ENCODE measurements at places on chromosomes 11 and 22. TPM values are rescaled to one million over a fixed set of nuclear protein-coding genes. Genes with fewer than 3 reads are reported as not detected.

- H3K4me3 ChIP-seq = no peak overlapping the region
- H3K27ac ChIP-seq = peak overlapping the region; percentile 41
- H3K27me3 ChIP-seq = no peaks in the 10 kb centered on the region
- H3K4me1 ChIP-seq = no peaks in the 10 kb centered on the region
- H3K36me3 ChIP-seq = peaks cover 14% of the 10 kb centered on the region
Observed at GRCh38 chr11:74084796-74085541, 76.1 kb upstream of the UCP3 start.

Gene STK33
- 49.8 TPM for total RNA-seq

DNA sequence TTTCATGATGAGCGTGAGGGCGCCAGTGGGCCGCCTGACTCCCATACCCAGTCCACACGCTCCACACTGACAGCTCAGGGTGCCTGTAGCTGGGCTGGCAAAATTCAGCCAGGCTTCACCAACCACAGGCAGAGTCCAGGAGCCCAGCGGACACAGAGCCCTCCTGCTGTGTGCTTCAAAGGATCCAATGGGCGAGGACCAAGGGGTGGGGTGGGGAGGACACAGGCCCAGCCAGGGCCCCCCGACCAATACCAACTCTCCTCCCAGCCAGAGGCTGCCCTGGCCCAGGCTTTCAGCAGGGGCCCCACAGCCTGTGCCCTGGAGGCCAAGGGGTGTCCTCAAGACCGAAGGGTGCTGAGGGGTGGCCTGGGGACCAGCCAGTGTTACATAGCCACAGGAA, 336.1 kb downstream of the CTTN start:
- H3K36me3 ChIP-seq = no peaks in the 10 kb centered on the region
- no peaks in the 10 kb centered on the region for H3K4me1 ChIP-seq
- no peak overlapping the region for H3K4me3 ChIP-seq
- no peak for DNase-seq
- H3K27me3 ChIP-seq = no peaks in the 10 kb centered on the region

DNA sequence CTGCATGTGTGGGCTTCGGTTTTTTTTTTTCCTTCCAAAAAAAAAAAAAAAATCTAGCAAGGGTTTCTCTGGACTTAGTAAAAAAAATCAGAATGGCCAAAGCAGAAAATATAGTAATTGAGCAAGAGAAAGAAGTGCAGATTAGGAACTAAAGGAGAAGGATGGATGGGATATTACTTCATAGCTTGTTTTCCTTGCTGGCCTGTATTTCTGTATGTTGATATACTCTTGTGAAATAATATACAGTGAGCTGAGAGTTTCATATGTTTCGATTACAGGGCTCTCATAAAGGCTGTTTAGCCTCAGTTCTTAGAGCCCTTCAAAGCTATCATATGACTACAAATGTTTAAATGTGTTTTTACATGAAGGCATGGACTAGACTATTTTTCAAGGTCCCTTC, 34.3 kb upstream of the NFRKB start:
- no peak for DNase-seq
- no peaks in the 10 kb centered on the region for H3K4me1 ChIP-seq
- no peaks in the 10 kb centered on the region for H3K27me3 ChIP-seq
- peaks cover 3% of the 10 kb centered on the region for H3K36me3 ChIP-seq
- H3K4me3 ChIP-seq = no peak overlapping the region

GRCh38 chr11:114232400-114233059, 63.7 kb upstream of the NNMT start:
- no peaks in the 10 kb centered on the region for H3K27me3 ChIP-seq
- H3K4me3 ChIP-seq = no peak overlapping the region
- peak; percentile 24 for DNase-seq

GRCh38 chr11:69867076-69868005, 48.1 kb upstream of the FGF3 start:
- no peaks in the 10 kb centered on the region for H3K27me3 ChIP-seq
- H3K4me1 ChIP-seq = no peaks in the 10 kb centered on the region
- no peak for DNase-seq
- H3K27ac ChIP-seq = no peak overlapping the region

DNA sequence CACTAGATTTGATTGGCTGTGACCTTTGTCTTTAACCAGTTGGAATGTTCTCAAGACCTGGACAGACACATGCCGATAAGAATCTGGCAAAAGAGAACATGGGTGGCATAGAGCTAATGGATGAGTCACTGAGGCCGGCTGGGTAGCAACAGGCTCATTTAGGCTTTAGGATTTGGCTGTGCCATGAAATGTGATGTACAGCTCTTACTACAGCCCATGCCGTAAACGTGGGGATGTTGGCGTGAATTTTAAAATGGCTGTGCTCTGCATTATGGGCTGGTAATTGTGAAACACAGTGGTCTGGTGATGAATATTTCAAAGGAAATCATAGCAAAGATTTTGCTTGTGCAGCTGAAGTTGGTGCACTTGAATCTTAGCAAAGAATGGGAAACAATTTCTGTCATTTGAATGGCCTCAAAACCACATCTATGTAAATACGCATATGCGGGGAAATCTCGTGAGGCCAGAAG, 332.4 kb downstream of the TBC1D22A start:
- H3K4me1 ChIP-seq = peaks cover 36% of the 10 kb centered on the region
- H3K36me3 ChIP-seq = no peaks in the 10 kb centered on the region
- DNase-seq = no peak
- no peaks in the 10 kb centered on the region for H3K27me3 ChIP-seq

DNA sequence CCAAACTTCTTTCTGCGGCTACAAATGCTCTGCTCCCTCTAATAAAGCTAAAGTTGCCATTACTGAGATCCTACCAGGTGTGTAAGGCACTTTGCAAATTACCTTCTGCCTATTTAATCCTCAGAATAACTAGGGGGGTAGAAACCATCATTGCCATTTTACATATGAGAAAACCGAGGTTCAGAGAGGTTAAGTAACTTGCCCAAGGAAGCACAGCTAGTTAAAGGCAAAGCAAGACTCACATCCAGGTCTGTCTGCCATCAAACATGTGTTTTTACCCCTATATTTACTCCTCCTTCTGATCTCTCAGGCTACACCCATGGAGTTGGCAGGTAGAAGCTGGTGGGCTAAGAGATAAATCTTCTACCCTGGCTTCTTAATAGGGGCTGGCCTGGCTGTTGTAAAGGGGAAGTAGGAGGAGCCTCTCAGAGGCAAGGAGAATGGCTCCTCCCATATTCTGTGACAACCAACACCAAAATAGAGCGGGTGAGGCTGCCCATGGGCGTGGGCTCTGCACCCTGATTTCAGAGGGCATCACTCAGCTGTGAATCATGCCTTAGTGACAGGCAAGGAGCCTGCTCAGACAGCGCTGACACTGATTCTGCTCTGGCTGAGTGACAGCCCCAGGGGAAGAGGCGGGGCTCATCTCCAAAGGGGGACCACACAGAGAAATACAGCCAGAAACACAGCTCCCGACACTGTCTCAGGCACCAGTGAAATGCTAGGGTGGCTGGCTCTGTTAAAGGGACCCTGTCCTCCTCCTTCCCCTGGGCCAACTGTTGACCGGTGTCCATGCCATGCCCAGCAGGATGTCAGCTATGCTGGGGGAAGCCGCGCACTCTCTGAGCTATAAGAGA, 106.8 kb downstream of the ABTB2 start:
- H3K36me3 ChIP-seq = no peaks in the 10 kb centered on the region
- no peak for DNase-seq
- no peaks in the 10 kb centered on the region for H3K4me1 ChIP-seq
- no peak overlapping the region for H3K27ac ChIP-seq

DNA sequence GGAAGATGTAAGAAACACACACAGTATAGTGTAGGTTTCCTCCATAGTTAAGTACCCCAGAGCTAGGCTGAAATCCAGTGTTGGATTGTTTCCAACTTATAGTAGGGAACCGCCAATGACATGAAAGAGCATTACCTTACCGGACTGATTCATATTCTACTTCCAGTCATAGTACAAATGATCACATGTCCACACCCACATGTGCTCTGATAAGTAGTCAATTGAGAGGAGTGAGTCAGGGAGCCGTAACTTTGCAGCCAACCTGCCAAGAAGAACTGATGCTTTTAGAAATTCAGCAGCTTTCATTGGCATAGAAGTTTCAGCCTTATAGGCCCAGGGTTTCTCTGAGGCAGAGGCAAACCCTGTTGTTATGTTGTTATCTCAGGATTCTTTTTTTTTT, 240.6 kb downstream of the ETS1 start:
- H3K36me3 ChIP-seq = no peaks in the 10 kb centered on the region
- no peak overlapping the region for H3K4me3 ChIP-seq

GRCh38 chr11:73330569-73331093, 22.6 kb downstream of the ARHGEF17 start:
- H3K36me3 ChIP-seq = no peaks in the 10 kb centered on the region
- peaks cover 53% of the 10 kb centered on the region for H3K4me1 ChIP-seq
- H3K27ac ChIP-seq = peak overlapping the region; percentile 54
- peak; percentile 72 for DNase-seq
- no peaks in the 10 kb centered on the region for H3K27me3 ChIP-seq

- no peak overlapping the region for H3K4me3 ChIP-seq
- no peaks in the 10 kb centered on the region for H3K4me1 ChIP-seq
- H3K27me3 ChIP-seq = no peaks in the 10 kb centered on the region
- no peak for DNase-seq
- H3K36me3 ChIP-seq = no peaks in the 10 kb centered on the region
Observed at GRCh38 chr22:22352371-22352999, 107.9 kb downstream of the VPREB1 start.

Gene INPP5J
- 180 TPM for total RNA-seq

- no peak overlapping the region for H3K27ac ChIP-seq
- no peaks in the 10 kb centered on the region for H3K27me3 ChIP-seq
- no peaks in the 10 kb centered on the region for H3K36me3 ChIP-seq
- H3K4me3 ChIP-seq = no peak overlapping the region
- peaks cover 7% of the 10 kb centered on the region for H3K4me1 ChIP-seq
Observed at GRCh38 chr22:26168939-26169314, 335 bp upstream of the SEZ6L start.

- H3K36me3 ChIP-seq = no peaks in the 10 kb centered on the region
- H3K27ac ChIP-seq = no peak overlapping the region
- no peaks in the 10 kb centered on the region for H3K27me3 ChIP-seq
Observed at GRCh38 chr11:31872076-31872443, 60.9 kb upstream of the PAX6 start.

Gene SLC25A45
- total RNA-seq = 28.0 TPM

Gene SMIM35
- not detected for total RNA-seq

DNA sequence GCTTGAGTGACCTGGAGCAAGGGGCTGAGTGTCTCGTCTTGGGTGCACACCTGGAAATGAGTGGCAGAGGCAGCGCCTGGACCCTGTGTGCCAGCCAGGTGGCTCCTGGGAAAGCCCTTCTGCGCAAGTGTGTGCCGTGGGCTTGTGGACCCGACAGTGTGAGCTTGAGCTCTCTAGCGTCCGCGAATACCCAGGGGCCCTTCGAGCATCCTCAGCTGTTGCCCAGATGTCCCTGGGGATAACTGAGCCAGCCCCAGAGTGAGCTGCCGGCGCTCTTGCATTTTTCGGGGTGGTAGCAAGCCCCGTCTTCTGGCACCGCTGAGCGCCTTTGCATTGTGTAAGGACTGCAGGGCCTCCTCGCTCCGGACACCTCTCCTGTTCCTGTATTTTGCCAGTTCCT, 399.2 kb downstream of the TBC1D22A start:
- H3K27me3 ChIP-seq = no peaks in the 10 kb centered on the region
- no peaks in the 10 kb centered on the region for H3K36me3 ChIP-seq
- no peak overlapping the region for H3K4me3 ChIP-seq
- H3K27ac ChIP-seq = no peak overlapping the region

DNA sequence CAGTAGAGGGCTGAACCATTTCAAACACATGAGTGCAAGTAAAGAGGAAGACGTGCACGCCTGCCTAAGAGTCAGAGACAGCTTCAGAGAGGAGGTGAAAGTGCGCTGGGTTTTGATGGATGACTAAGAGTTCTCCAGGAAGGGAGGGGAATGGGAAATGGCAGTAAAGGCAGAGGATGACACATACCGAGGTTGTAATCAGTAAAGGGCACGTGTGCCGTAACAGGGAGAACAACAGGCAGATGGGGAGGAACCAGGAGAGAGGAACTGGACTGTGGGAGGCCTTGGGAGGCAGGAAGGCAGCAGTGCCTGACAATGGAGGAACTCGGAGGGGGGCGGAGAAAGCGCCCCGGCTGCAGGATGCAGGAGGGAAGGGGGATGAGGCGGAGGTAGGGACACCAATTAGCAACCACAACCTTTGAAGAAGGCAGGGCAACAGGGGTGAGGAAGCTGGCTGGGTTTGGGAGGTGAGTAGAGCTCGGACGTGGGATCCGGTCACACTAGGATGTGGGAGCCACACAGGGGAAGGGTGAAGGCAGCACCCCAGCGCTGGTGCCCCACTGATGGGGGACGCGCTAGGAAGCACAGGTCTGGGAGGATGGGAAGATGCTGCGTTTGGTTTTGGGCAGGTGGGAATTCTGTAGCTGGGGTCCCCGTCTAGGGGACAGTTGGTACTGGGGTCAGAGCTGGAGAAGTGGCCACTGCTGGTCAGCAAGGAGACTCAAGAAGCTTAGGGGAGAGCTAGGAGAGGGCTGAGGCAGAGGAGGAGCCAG, 67.4 kb downstream of the SCUBE1 start:
- no peak for DNase-seq
- H3K27ac ChIP-seq = no peak overlapping the region
- no peaks in the 10 kb centered on the region for H3K36me3 ChIP-seq
- no peaks in the 10 kb centered on the region for H3K27me3 ChIP-seq
- no peaks in the 10 kb centered on the region for H3K4me1 ChIP-seq
- no peak overlapping the region for H3K4me3 ChIP-seq

- peaks cover 10% of the 10 kb centered on the region for H3K4me1 ChIP-seq
- no peak overlapping the region for H3K27ac ChIP-seq
- no peaks in the 10 kb centered on the region for H3K27me3 ChIP-seq
- no peak overlapping the region for H3K4me3 ChIP-seq
Observed at GRCh38 chr22:39514373-39514973, 5.9 kb upstream of the ATF4 start.

- no peaks in the 10 kb centered on the region for H3K36me3 ChIP-seq
- H3K4me1 ChIP-seq = no peaks in the 10 kb centered on the region
- no peak overlapping the region for H3K4me3 ChIP-seq
- H3K27ac ChIP-seq = no peak overlapping the region
- DNase-seq = no peak
- H3K27me3 ChIP-seq = no peaks in the 10 kb centered on the region
Observed at GRCh38 chr22:49688516-49689254, 139.0 kb downstream of the BRD1 start.

GRCh38 chr11:68038718-68039525, at the start of gene TCIRG1:
Gene TCIRG1 (plus strand): TSS chr11:68039025. CDS start chr11:68041272, 2,247 bp downstream.
- H3K4me1 ChIP-seq = peaks cover 35% of the 10 kb centered on the region
- peak within 1 kb of the TSS; percentile 34 for H3K4me3 ChIP-seq

Gene CRYAB
- 350 TPM for total RNA-seq

Gene ZNF215
- total RNA-seq = 2.3 TPM

- H3K27ac ChIP-seq = peak overlapping the region; percentile 26
- no peak overlapping the region for H3K4me3 ChIP-seq
- H3K36me3 ChIP-seq = no peaks in the 10 kb centered on the region
- DNase-seq = no peak
Observed at GRCh38 chr11:76655501-76656049, 15.0 kb downstream of the LRRC32 start.

GRCh38 chr22:22168190-22168940, 76.2 kb upstream of the VPREB1 start:
- DNase-seq = no peak
- no peak overlapping the region for H3K4me3 ChIP-seq
- no peaks in the 10 kb centered on the region for H3K36me3 ChIP-seq
- no peaks in the 10 kb centered on the region for H3K4me1 ChIP-seq
- H3K27ac ChIP-seq = no peak overlapping the region
